Activated effector memory CD4-positive, alpha-beta T cell treated with anti-CD3 and anti-CD28 coated beads, Interleukin-2, amount 50 U/mL, for 16 hours (primary cell): ENCODE measurements at places on chromosomes 16 and 17.

GRCh38 chr17:41516830-41517283 lies 1.8 kb downstream of the KRT15 start:
- no peak for DNase-seq

GRCh38 chr17:81697261-81698044 lies 5.7 kb upstream of the MRPL12 start:
- no peak for DNase-seq

DNA sequence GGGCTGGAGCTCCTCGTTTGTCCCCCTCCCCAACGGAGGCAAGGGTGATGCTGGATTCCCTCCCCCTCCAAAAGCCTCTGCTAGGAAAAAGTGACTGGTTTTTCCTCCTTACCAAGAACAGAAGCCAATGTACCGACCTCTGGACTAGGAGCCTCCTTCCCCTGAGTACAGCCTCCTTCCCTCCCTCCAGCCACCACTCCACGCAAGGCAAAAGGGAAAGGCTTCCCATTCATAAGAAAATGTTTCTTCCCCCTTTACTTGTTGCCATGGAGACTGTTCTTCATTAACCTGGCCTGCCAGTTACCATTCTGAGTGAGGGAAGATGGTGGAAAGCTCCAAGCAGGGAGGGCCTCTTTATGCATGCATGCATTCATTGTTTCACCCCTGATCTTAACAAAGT lies 4.3 kb upstream of the PIMREG start:
- no peak for DNase-seq

DNA sequence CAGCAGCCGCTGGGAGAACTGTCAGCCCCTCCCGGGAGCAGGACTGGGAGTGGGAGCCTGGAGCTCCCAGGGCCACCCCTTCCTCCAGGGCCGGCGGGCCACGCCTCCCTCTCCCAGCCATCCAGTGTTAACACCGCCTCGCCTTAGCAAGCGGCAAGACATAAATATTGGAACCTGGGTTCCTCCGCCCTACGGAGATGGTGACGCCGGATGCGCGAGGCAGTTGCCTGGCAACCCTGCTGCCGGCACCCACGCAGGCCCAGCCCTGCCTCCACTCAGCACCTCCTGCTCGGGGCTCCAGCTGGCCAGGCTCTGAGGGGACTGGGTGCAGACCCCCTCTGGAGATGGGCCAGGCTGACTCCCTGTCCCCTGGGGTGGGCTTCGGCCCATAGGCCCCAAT lies 27.4 kb upstream of the CACNA1H start:
- peak; percentile 71 for DNase-seq

DNA sequence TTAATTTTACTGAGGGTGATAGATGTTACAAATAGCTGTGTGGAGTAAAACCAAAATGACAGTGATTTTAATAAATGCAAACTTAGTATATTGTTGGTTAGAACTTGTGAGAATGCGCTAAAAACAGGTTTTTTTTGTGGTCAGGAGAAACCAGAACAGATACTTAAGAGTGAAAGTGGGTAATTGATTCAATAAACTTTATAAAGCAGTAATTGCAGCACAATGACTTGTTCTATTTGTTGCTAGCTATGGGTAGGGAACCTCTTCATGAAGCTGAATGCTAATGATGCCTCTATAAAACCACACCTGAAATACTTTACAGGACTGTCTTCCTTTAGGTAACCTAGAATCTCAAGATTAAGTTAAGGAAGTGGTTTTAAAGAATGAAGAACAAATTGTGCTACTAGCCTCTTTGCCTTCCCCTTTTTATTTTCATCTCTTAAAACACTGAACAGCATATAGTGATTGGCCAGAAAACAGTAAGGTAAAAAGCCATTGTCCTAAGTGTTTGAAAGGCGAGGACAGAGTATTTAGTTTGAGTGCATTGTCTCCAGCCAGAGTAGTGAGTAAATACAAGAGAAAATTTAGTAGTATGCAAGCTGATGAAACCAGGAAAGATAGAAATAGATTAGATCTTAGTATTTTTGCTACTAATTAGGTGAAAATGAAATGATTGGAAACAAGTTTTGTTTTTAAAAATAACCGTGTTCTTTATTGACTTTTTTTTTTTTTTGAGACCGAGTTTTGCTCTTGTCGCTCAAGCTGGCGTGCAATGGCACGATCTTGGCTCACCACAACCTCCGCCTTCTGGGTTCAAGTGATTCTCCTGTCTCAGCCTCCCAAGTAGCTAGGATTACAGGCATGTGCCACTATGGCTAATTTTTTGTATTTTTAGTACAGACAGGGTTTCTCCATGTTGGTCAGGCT lies 6.0 kb downstream of the GGNBP2 start:
- peak; percentile 62 for DNase-seq

DNA sequence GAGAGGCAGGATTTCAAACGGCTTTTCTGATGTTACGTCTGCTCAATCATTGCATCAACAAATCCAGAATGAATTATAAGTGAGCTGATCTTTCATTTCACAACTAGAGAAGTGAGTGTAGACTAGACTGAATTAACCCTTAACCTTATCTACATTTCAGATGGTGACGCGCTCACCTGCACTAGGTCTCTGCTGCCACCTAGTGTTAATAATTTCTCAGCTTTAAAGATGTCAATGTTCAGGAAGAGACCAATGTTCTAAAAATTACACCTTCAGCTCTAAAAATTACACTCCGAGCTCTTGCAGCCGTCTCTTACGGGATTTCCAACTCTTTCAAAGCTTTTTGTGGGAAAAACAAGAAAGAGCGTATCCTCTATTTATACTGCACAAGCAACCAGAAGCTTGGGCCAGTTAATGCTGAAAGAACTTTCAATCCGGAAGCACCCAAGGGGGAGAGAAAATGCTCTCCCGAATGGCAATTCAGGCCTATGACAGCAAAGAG lies 88.2 kb upstream of the FA2H start:
- no peak for DNase-seq

DNA sequence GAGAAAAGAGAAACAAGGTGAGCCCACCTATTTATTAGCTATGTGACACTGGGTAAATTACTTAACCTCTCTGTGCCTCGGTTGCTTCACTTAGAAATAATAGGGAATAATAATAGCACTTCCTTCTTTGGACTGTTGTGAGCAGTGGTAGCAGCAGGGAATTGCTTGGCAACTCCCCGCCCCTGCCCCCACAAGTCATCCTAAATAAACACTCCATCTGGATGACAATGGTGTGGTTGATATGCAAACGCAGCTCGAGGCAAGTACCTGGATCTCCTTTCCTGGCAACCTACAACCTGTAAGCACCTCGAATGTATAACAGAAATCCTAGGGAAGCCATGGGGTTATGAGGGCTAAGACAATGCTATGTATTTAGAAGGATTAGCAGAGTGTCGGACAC lies 9.1 kb downstream of the TEKT3 start:
- DNase-seq = no peak

DNA sequence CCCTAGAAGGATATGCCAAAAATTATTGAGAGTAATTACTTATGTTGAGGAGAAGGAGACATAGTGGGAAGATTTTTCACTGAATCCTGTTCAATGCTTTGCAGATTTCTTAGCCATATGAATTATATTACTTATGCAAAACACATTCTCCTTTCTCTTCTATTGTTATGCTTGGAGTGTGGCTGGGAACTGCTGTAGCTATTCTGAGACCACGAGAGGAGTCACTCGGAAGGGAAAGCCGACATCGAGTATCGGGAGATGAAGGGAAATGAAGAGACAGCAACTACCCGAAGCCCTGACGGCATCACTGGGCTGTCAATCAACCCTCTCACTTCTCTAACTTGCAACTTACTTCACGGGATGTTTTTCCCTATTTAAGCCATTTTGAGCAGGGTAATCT lies 39.6 kb downstream of the STX8 start:
- DNase-seq = no peak

GRCh38 chr17:3828151-3828851 lies 17.7 kb downstream of the NCBP3 start:
- no peak for DNase-seq
